ENCODE measurements at places on chromosomes 3 and 15.

DNA sequence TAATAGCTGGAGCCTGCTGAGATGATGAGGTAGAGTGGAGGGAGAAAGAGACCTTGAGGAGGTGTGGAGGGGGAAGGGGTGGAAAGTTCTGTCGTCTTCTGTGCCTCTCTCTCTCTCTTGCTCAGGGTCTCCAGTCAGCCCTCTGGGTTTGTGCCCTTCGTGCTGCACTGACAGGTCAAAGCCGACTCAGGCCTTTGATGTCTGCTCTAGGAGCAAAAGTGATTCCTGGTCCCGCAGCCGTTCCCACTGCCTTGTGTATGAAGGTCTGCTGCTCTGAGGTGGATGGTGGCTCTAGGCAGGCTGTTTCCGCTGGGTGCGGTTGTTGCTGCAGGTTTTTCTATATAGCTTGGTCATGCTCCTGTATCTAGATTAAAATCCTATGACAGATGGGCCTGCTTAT, 89.4 kb downstream of the IGF1R start:
- DNase-seq: no peak

DNA sequence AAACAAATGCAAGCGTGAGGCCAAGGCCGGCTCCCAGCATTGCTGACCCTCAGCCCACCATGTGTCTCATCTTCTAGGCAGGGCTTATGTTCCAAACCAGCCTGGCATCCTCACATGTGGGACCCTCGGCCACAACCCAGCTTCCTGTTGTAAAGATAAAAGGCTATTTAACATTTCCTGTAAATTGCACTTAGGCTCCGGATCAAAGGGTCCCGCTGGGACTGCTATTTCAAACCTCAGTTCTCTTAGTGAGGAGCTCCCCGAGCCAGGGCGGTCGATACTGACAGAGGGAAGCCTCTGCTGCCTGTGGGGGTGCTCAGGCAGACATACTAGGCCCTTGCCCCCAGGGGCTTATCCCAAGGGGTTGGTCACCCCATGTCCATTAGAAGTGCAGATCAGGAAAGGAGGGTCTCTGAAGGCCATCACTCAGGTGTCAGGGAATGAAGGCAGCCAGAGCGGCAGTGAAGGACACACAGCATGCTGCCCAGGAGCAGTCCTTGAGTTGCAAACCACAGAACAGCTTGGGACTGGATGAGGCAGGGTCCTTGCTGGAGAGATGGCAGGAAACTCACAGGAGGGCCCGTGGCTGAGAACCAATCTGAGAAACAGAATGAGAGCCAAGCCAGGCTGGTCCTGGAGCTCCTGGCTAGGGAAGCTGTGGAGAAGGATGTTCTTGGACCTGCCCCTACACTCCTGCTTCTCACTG, 239.9 kb downstream of the TLE3 start:
- no peak for DNase-seq

DNA sequence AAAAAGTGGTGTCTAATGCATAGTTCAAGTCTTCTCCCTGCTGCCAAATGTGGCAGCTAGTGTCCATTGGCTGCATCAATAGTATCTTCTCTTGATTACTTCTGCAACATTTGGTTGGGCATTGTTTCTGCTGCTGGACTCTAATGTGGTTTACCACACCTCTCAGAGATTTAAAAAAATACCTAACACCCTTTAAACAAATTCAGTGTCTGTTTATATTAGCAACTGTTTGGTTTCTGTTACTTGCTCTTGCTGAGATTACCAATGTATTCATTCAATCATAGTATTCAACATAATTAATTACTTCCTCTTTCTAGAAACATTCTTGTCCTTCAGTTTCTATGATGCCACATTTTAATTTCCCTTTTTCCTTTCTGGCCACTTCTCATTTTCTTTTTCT, 20.3 kb upstream of the NECTIN3 start:
- no peak for DNase-seq

- DNase-seq: peak; percentile 37
These were observed 609 bp downstream of the RNF13 start for GRCh38 chr3:149813367-149814281.

DNA sequence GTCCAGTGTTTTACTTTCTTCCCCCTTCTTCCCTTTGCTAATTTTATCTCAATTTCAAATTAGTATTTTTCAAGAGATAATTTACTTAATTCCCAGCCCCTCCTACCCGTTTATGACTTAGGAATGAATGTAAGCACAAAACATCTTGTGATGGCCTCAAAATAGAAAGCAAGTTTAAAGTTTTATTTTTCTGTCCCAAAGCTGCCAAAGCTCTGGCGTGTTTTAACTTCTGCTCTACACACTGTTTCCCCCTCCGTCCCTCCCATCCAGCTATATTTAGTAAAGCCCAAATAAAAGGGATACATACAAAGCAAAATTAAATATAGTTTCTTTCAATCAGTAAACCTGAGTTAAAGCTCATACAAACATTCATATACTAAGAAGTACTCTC, 59.9 kb downstream of the IGF2BP2 start:
- peak; percentile 38 for DNase-seq

DNA sequence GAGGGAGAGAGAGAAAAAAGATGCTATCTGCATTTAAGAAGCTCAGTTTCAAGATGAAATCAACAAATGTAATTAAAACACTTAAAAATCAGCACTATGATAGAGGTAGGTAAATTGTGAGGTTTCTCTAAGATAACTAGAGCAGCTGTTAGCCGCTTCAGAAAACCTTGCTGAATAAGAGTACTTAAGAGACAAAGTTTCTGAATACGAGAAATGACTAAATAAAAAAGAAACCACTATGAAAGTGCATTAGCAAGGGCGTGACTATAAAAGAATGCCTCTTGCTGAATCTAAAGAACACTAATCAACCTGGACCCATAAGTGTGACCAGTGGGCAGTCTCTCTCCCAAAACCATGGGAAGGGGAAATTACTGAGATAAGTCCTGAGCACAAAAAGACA, 41.8 kb downstream of the IQCB1 start:
- DNase-seq: no peak

GRCh38 chr3:112002096-112002971, 3.6 kb downstream of the TAGLN3 start:
- peak; percentile 38 for DNase-seq

- DNase-seq: no peak
These were observed 13.6 kb upstream of the SRP14 start for GRCh38 chr15:40052604-40053003.

All from foreskin fibroblast (primary cell).